Prostate gland (tissue), 2 donors: ENCODE measurements at places on chromosomes 12 and 14.

- H3K4me3 ChIP-seq: no peak overlapping the region
- no peaks in the 10 kb centered on the region for H3K4me1 ChIP-seq
- DNase-seq: no peak
- no peaks in the 10 kb centered on the region for H3K27me3 ChIP-seq
- H3K36me3 ChIP-seq: no peaks in the 10 kb centered on the region
These were observed 92.5 kb downstream of the DENND5B start for GRCh38 chr12:31498424-31498823.

DNA sequence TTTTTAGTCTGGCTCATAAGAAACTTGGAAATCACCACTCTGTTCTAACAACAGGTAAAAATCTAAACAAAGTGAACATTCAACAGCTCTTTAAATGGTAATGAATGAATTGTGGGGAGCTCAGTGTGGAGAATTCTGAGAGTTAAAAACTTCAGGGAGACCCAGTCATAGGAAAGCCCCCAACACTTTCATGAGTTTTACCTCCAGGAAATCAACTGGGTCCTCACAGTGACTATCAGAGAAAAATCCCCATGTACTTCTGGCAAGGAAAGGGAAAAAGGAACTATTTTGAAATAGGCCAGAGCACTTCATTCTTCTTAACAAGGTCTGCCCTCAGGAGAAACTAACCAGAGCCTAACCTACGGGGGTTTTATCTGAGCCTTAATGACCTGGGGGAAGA lies 134.7 kb downstream of the CMAS start:
- no peaks in the 10 kb centered on the region for H3K27me3 ChIP-seq
- H3K4me1 ChIP-seq: no peaks in the 10 kb centered on the region
- no peak for DNase-seq
- no peak overlapping the region for H3K4me3 ChIP-seq
- H3K36me3 ChIP-seq: no peaks in the 10 kb centered on the region
- H3K27ac ChIP-seq: no peak overlapping the region

GRCh38 chr12:24378548-24379407 lies 429.3 kb upstream of the SOX5 start:
- no peaks in the 10 kb centered on the region for H3K27me3 ChIP-seq
- no peak for DNase-seq
- H3K27ac ChIP-seq: no peak overlapping the region
- H3K4me3 ChIP-seq: no peak overlapping the region
- no peaks in the 10 kb centered on the region for H3K4me1 ChIP-seq

GRCh38 chr12:6840330-6840729 lies 395 bp upstream of the GNB3 start:
- no peak overlapping the region for H3K4me3 ChIP-seq
- no peak for DNase-seq
- H3K36me3 ChIP-seq: no peaks in the 10 kb centered on the region
- no peaks in the 10 kb centered on the region for H3K4me1 ChIP-seq

DNA sequence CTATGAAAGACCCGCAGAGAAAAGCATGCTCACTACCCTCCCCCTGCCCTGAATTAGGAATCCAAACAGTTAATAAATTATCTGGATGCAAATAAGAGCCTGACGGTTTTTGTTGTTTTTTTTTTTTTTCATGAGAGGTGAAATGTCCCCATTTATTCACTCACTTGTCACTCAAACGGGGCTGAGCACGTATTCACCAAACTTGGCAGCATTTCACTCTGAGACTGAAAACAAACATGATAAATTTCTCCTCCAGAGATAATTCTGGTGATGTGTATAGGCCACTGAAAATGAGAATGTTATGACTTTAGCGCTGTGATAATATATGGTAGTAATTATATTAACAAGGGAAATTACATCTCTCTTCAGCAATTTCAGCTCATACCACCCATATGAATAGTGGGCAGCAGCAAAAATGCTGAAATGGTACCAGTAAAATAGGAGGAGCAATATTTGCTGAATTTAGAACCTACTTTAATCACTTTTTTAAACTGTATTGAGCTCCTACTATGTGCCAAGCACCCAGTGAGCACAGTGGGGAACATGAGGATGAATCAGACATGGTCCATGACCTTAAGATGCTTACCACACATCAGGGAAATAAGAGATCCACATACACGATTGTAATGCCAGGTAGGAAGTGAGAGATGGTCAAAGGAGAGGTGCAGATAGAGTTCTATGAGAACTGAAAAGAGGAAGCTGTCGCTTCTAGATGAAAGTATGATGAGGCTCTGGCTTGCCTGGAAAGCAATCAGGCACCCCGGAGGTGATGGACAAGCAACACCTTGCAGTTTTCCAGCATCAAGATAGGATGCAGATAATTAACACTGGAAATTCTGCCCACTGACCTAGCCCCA lies 286.5 kb upstream of the TMPO start:
- H3K27ac ChIP-seq: no peak overlapping the region
- H3K4me3 ChIP-seq: no peak overlapping the region
- H3K4me1 ChIP-seq: no peaks in the 10 kb centered on the region
- no peaks in the 10 kb centered on the region for H3K27me3 ChIP-seq
- no peak for DNase-seq
- H3K36me3 ChIP-seq: no peaks in the 10 kb centered on the region

- H3K27ac ChIP-seq: no peak overlapping the region
- no peaks in the 10 kb centered on the region for H3K36me3 ChIP-seq
- H3K27me3 ChIP-seq: no peaks in the 10 kb centered on the region
- DNase-seq: no peak
These were observed 17.4 kb downstream of the FOXN3 start for GRCh38 chr14:89399594-89400068.

GRCh38 chr12:102757154-102757881 lies 159.7 kb downstream of the PAH start:
- H3K36me3 ChIP-seq: no peaks in the 10 kb centered on the region
- H3K27ac ChIP-seq: no peak overlapping the region
- H3K4me3 ChIP-seq: no peak overlapping the region
- no peaks in the 10 kb centered on the region for H3K27me3 ChIP-seq
- DNase-seq: no peak

DNA sequence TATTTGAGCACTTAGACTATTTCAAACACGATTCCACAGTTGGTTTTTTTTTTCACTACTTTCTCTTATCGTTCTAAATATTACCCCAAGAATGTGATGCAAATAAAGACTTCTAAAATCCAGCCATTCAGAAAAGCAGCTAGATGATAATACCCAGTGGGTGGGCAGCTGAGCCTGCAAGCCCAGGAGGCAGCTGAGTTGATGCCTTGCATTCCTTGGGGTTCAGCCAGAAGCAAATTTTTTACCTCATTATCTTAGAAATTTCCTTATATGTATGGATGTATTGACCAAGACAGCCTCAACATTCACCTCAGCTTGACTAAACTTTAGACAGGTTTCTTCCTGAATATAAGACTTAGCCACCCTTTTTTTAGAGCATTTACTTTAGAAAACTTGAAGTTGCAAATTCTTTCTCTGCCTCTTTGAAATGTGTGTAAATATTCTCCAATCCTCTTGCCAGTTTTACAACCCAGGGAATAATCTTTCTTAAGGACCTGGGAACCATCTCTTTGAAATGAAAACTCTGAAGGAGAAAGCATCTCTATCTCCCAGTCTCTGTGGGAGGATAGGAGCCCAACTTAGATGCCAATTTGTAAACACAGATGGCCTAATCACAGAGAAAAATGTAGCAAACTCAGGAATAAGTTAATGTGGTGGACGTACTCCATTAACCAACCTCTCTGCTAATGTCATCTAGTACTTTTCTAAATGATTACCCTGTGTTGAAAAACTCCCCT lies 52.2 kb upstream of the ANP32D start:
- no peaks in the 10 kb centered on the region for H3K36me3 ChIP-seq
- H3K4me3 ChIP-seq: no peak overlapping the region
- H3K27me3 ChIP-seq: no peaks in the 10 kb centered on the region
- no peaks in the 10 kb centered on the region for H3K4me1 ChIP-seq

DNA sequence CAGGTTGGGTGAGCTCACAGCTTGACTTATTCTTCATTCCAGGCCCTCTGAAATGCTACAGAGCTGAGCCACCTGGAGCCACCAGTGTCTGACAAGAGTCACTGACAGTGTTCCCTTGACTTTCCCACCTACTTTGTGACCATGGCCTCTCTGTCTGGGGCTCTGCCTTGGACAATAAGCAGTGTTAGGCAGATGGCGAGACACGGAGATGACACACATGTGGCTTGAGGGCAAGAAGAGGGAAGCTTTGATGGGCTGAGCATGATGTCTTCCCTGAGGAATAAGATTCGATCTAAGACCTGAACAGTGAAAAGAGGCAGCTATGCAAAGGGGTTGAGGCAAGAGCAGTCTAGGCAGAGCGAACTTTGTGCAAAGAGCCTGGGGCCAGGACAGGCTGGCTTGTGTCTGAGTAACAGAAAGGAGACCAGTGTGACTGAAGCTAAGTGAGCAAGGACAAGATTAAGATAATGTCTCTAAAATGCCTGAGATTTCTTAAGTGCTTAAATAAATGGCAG lies 105.5 kb downstream of the NUAK1 start:
- no peaks in the 10 kb centered on the region for H3K27me3 ChIP-seq

DNA sequence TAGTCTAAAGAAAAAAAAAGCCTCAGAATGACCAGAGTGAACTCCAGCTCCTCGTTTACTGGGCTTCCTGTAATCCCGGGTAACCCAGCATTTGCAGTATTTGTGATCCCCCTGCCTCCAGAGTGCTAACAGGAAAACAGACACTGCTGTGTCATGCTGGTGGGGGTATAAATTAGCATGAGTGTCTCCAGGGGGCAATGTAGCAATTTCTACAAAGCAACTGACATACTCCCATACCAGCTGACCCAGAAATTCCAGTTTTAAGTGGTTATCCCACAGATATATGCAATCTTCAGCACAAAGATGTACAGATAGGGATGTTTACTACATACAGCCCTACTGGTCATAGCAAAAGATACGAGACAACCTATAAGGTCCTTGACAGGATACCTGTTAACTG lies 18.8 kb downstream of the TTC7B start:
- no peaks in the 10 kb centered on the region for H3K27me3 ChIP-seq
- H3K4me3 ChIP-seq: no peak overlapping the region
- no peaks in the 10 kb centered on the region for H3K4me1 ChIP-seq

- no peak overlapping the region for H3K4me3 ChIP-seq
- H3K27me3 ChIP-seq: no peaks in the 10 kb centered on the region
- no peaks in the 10 kb centered on the region for H3K36me3 ChIP-seq
- DNase-seq: no peak
These were observed 566.6 kb downstream of the RPS29 start for GRCh38 chr14:49019467-49020115.

DNA sequence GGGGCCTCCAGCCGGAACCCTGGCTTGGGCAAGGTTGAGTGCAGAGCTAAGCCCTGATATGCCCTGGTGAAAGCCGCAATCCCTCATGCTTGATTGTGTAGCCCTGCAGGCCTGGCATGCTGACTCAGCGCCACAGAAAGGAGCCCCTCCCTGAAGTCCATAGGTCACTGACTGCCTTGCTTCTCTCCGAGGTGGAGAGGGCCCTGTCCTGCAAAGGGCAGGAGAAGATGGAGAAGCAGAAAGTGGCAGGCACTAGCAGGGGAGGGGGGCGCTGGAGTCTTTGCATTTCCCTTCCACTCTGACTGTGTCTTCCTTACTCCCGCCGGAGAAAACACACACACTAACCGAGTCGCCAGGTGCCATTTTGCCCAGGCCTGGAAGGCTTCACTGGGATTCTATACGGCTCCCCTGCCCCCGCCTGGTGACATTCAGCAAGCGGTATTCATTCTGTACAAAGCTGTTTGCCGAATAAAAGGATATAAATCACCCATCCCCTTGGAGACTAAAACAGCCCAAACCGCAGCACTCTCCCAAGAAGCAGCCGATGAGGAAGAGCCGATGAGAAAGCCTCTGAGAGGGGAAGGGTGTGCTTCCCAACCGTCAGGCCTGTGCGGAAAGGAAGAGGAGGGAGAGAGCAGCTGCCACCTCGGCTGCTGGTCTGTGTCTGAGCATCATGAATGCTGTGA lies 69.8 kb downstream of the SLC6A12 start:
- no peaks in the 10 kb centered on the region for H3K4me1 ChIP-seq
- no peak overlapping the region for H3K27ac ChIP-seq
- no peak overlapping the region for H3K4me3 ChIP-seq
- no peaks in the 10 kb centered on the region for H3K36me3 ChIP-seq
- no peak for DNase-seq

GRCh38 chr12:94027561-94027960 lies 120.8 kb upstream of the PLXNC1 start:
- H3K4me1 ChIP-seq: no peaks in the 10 kb centered on the region
- no peaks in the 10 kb centered on the region for H3K27me3 ChIP-seq
- DNase-seq: no peak

DNA sequence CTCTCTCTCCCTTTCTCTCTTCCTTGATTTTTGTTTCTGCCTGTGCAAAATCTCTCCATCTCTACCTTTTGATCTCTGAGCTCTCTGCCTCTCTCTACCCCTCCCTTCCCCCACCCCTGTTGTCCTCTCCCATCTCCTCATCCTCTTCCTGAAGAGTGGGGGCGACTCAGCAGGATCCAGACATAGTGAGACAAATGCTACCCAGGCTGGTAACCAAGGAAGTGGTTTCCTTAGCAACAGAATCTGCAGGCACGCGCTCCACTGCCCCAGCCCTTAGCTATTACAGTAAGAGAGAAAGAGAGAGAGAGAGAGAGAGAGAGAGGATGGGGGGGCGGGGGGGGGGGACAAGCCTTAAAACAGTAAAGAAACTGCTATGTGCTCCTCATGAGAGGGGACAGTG lies 85.6 kb downstream of the CMKLR1 start:
- H3K36me3 ChIP-seq: no peaks in the 10 kb centered on the region
- no peak overlapping the region for H3K27ac ChIP-seq
- no peaks in the 10 kb centered on the region for H3K4me1 ChIP-seq
- no peak overlapping the region for H3K4me3 ChIP-seq
- no peak for DNase-seq

DNA sequence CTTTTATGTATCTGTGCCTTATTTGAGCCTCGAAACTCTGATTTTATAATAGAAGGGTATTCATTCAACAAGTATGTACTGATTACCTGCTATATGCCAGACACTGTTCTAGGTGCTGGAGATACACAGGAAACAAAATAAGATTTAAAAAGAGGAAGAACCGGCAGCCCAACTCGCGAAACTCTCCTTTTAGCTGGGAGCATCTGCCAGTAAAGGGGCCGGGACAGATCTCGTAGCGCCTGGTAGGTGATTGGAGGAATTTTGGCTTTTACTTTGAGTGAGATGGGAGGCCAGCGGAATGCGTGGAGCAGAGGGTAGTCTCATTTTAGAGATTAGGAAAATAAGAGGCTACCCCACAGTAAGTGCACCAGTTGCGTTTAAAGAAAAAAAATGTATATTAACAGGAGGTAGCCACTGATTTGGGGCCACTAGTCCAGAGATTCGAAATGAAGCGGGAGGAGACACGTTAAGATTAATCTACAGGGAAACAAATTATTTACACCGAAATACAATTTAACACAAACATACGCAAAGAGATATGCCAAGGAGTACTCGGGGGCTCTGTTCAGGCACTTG lies 520 bp upstream of the MON2 start:
- H3K4me3 ChIP-seq: peak overlapping the region; percentile 83
- H3K4me1 ChIP-seq: no peaks in the 10 kb centered on the region
- peak; percentile 30 for DNase-seq
- no peaks in the 10 kb centered on the region for H3K27me3 ChIP-seq

- DNase-seq: peak; percentile 61
- H3K4me3 ChIP-seq: peak overlapping the region; percentile 55
- H3K27me3 ChIP-seq: no peaks in the 10 kb centered on the region
These were observed 570 bp downstream of the DMAC2L start for GRCh38 chr14:50312734-50313054.
